ENCODE measurements at places on chromosomes 6 and 20.

GRCh38 chr6:82283771-82284410 lies 36.3 kb upstream of the IBTK start:
- no peak for DNase-seq

- no peak for DNase-seq
These were observed 32.4 kb downstream of the CBFA2T2 start for GRCh38 chr20:33522256-33522820.

GRCh38 chr6:37800703-37801604 lies 18.6 kb upstream of the ZFAND3 start:
- no peak for DNase-seq

GRCh38 chr6:170178561-170179477 lies 112.1 kb downstream of the DLL1 start:
- peak; percentile 60 for DNase-seq

DNA sequence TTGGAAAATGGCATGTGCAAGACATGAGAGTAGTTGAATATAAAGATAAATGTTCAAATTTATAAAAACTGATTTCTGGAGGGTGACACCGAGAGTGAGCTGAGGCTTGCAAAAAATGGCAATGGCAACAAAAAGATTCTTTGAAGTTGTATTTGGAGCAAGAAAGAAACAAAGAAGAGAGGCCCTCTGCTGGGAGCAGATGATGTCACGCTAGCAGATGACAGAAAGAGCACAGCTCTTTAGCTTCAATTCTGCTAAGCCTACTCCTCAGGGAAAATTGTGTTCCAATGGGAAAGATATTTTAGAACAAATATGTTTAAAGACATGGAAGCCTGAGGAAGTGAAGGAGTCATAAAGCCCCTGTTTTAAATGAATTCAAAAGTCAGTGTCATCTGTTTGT lies 125.3 kb upstream of the NOX3 start:
- no peak for DNase-seq

- no peak for DNase-seq
These were observed 104.7 kb downstream of the BMP7 start for GRCh38 chr20:57161478-57162361.

DNA sequence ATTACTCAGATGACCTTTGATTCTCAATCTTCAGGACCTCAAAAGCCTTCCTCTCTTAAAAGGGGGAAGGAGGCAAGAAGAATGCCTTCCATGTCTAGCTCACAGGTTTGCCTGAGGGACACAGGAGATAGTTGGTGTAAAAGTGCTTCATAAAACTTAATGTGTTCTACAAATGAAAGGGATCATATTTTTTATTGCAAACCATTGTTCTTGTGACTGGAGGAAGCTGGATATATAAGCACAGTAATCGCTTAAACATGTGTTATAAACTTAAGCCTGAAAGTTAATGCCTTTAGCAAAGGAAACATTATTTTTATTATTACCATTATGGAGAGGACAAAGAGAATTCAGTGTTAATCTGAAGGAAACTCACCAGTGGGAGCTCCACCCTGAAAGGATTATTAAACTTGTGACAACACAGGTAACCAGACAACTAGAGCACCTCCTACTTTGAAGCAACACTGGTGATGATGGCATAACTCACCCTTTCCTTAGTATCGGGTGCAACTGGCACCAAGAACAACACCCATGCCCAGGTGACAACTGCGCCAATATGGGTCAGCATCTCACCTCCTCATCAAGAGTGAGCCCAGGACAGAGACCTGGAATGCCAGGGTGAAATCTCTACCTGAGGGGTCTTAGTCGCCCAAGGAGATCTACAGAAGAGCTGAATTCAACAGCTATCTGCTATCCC lies 288.7 kb upstream of the PRDM1 start:
- no peak for DNase-seq

GRCh38 chr6:40958738-40959137 lies 80.3 kb downstream of the UNC5CL start:
- no peak for DNase-seq

DNA sequence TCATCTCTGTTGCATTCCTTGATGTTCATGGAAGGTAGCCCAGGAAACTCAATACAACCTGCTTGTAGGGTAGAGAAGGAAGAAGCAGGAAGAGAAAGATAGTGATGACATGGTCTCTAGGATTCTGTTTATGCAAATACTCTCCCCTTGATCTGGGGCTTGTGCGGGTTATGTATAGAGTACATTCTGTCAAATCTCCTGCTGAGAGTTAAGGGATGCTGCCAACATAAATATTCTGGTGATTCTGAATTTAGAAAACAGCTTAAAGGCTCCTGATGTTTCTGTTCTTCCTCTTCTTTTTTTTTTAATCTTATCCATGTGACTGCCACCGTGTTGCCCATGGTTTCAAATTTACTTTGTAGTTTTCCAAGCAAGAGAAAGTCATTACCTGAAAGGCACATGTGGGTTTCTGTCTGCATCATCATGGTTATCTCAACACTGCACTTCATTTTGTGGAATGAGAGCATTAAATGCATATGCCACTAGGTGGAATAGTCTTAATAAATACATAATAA lies 150.6 kb downstream of the RPS12 start:
- no peak for DNase-seq

DNA sequence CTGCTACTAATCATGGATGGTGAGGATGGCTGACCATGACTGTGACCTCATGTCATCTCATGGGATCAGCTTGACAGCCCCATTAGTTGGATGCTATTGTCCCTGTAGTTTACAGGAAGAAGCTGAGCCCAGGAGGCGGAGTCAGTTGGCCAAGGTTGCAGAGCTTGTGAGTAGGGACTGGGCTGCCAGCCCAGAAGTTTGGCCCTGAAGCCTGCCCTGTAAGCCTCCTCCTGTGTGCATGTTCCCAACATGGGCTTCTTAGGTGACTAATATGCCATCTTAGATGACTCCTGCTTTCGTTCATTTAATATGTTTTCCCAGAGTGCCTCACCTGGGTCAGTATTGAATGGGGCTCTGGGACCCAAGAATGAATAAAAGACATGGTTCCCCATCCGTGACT lies 6.9 kb downstream of the EDN3 start:
- DNase-seq, result no peak

DNA sequence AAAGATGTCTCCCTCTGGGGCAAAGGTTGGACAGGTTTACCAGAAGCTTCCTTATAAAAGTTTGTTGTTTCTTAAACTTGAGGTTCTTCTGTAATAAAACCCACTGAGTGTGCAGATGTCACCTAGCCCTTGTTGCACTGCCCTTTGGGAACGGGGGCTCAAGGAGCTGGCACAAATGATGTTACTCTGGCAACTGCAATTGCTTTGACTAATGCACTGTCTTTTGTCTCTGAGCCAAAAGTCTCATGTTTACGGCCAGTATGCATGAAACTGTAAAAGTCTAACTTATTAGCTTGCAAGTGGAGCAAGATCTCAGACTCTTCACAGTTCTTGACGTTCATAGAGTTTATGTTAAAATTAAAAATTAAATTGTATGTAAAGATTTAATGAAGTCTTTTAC lies 655.7 kb downstream of the EPHA7 start:
- no peak for DNase-seq

DNA sequence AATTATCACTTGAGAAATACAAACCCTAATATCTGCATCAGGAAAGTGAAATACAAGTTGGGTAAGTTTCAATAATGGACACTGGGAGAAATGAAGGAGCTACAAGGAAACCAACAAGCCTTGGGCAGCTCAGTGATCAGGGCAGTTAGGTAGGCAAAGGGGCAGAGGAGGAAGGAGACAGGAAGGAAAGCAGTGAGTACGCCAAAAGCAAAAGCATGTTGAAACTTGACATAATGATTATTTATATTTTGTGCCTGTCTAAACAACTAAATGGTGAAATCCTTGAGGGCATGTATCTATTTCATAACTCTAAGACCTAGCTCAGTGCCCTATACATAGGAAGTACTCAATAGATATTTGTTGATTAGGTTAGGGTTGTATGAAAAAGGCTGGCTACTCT lies 23.3 kb downstream of the PXT1 start:
- DNase-seq, result no peak

DNA sequence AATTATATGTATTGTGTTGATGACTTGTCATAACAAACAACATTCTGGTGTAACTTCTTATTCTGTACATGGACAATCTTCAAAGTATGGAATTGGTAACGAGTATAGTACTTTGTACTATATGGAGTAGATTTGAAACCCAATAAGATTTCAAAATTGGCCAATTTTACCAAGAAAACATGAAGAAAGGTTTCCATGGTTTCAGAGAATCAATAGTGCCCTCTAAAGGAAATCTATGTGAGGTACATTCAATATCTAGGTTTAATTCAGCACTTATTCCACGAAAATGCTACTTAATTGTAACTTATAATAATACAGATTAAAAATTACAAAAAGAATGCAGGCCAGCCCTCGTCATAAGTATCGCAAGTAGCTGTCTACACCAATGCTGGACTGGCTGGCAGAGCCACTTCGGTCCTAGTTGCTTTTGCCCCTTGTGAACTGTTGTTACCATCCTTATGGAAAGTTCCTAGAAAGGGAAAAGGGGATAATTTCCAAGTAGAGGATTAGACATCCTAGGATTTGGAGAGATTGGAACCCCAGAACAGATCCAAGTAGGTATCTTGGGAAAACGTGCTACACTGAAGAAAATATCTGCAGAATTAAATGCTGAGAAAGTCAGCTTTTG lies 70.9 kb downstream of the LCA5 start:
- DNase-seq, result peak; percentile 31

DNA sequence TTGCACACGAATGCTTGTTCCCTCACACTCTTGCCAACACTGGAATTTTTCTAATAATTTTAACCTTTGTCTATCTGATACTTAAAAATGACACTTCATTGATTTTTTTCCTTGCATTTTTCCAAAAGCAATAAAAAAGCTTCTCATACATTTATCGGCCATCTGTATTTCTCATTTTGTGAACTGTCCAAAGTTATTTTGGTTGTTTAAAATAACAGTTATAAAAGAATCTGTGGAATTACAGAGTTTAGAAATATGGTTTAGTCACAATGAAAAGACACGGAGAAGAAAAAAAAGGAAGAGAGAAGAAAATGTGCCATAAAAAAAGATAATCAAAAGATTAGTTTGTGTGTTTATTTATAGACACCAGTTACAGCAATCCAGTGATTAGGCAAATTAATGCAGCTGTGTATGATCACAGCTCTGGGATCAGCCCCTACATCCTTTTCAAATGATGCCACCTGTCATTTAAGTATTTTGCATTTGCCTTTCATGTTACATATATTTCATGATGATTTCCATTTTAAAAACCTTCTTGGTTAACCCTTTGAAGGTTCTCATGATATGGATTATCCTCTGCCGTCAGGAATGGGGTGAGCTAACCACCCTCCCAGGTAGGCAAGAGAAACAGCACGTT lies 171.7 kb downstream of the BACH2 start:
- DNase-seq, result no peak

GRCh38 chr6:165658395-165659058 lies 4.5 kb downstream of the PDE10A start:
- no peak for DNase-seq

DNA sequence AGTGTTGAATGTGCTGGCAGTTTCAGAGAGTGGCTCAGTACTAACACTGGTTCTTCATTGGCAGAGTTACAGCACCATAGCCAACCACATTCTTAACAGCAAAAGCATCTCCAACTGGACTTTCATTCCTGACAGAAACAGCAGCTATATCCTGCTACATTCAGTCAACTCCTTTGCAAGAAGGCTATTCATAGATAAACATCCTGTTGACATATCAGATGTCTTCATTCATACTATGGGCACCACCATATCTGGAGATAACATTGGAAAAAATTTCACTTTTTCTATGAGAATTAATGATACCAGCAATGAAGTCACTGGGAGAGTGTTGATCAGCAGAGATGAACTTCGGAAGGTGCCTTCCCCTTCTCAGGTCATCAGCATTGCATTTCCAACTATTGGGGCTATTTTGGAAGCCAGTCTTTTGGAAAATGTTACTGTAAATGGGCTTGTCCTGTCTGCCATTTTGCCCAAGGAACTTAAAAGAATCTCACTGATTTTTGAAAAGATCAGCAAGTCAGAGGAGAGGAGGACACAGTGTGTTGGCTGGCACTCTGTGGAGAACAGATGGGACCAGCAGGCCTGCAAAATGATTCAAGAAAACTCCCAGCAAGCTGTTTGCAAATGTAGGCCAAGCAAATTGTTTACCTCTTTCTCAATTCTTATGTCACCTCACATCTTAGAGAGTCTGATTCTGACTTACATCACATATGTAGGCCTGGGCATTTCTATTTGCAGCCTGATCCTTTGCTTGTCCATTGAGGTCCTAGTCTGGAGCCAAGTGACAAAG lies 17.0 kb upstream of the ADGRF4 start:
- DNase-seq, result no peak

- DNase-seq, result no peak
These were observed 253.1 kb downstream of the LY86 start for GRCh38 chr6:6841571-6841970.

- DNase-seq, result no peak
These were observed 32.1 kb downstream of the TUBB2B start for GRCh38 chr6:3195420-3195694.

DNA sequence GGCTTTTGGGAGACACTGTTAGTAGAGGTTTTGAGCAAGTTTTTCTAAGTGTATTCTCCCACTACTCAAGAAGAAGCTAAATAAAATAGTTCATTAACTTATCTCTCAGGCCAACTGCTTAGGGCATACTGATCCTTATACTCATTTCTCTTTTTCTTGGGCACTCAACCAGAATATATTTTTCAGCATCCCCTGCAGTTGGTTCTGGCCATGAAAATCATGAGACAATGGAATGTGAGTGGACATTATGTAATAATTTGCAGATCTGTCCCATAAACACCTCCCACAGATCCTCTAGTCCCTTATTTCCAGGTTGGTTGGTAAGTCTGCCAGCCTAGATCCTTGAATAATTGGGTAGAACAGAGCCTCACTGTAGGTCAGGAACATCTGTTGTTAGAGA lies 136.7 kb downstream of the AIG1 start:
- DNase-seq, result no peak

DNA sequence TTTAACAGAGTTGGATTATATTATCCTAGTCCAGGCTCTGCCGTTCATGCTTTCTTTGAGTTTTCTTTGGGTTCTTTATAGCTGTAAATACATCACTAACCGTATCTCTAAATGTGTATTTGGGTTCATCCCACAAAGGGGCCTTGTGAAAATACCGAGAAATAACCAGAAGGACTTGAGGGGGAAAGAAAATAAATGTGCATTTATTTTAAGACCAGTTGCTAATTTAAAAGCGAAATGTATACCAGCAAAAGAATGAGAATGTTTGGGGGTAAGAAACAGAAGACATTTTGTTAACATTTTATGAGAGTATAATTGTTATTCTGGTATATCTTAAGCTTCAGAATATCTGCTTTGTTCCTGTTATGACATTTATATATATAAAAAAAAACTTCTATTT lies 38.9 kb downstream of the LRRN4 start:
- DNase-seq, result no peak

- DNase-seq, result no peak
These were observed 196.0 kb downstream of the MAFB start for GRCh38 chr20:40493071-40493470.

DNA sequence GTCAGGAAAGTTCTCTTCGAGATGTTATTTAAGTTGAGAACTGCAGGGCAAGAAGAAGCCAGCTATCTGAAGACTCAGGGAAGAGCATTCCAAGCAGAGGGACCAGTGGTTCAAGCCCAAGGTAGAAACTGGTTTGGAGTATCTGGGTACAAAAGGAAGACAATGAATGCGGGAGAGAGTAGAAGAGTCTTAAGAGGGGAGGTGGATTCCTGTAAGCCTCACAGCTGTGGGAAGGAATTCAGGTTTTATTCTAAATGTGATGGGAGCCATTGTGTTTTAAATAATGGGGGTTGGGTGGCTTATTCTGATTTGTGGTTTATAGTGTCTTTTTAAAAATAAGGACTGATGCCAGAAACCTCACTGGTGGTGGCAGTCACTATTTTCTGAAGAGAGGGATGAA lies 37.6 kb upstream of the TENT5A start:
- no peak for DNase-seq

GRCh38 chr6:141744971-141745370 lies 387.8 kb upstream of the GJE1 start:
- DNase-seq, result no peak
